PC-9 (cell line): ENCODE measurements at places on chromosomes 2 and 18. TPM values are rescaled to one million over a fixed set of nuclear protein-coding genes. Genes with fewer than 3 reads are reported as not detected.

The CFC1 gene
- total RNA-seq = not detected in 2 replicates

The CACNB4 gene
- total RNA-seq = 0.73 and 0.98 TPM in 2 replicates

The SPATA3 gene
- not detected in 2 replicates for total RNA-seq

The HDAC4 gene
- 61.5 and 79.7 TPM in 2 replicates for total RNA-seq

The MOGAT1 gene
- 0.35 and 0.65 TPM in 2 replicates for total RNA-seq

The C18orf63 gene
- total RNA-seq = not detected in 2 replicates

The EPHA4 gene
- 10.6 and 21.3 TPM in 2 replicates for total RNA-seq

The SCYGR3 gene
- not detected in 2 replicates for total RNA-seq

The COL4A4 gene
- total RNA-seq = 5.6 and 6.0 TPM in 2 replicates

The VWC2L gene
- not detected in 2 replicates for total RNA-seq

The ANKRD30B gene
- not detected in 2 replicates for total RNA-seq

The MAPRE2 gene
- 9.1 and 10.9 TPM in 2 replicates for total RNA-seq

The LRATD1 gene
- 3.8 TPM in 2 replicates for total RNA-seq

The ASIC4 gene
- 0.22 and 0.30 TPM in 2 replicates for total RNA-seq

The MSH2 gene
- 41.7 and 54.2 TPM in 2 replicates for total RNA-seq

The MC2R gene
- total RNA-seq = not detected in 2 replicates

The IL1RL2 gene
- 1.2 and 1.9 TPM in 2 replicates for total RNA-seq

The BCL2L11 gene
- 12.4 and 17.0 TPM in 2 replicates for total RNA-seq

The NT5C1B gene
- not detected in 2 replicates for total RNA-seq

The LTBP1 gene
- total RNA-seq = 10.3 and 10.4 TPM in 2 replicates

The STARD6 gene
- not detected in 2 replicates for total RNA-seq

The C2orf81 gene
- total RNA-seq = 9.8 and 12.0 TPM in 2 replicates

The SLC9A4 gene
- 0.85 and 1.1 TPM in 2 replicates for total RNA-seq

The TTN gene
- not detected in 2 replicates for total RNA-seq

The AOX1 gene
- 4.1 and 5.1 TPM in 2 replicates for total RNA-seq

The C2orf68 gene
- 46.0 and 48.6 TPM in 2 replicates for total RNA-seq

The TMEM163 gene
- 1.4 and 2.4 TPM in 2 replicates for total RNA-seq

The ABCG5 gene
- not detected in 2 replicates for total RNA-seq

The TNFRSF11A gene
- 6.3 and 6.7 TPM in 2 replicates for total RNA-seq

The OBSL1 gene
- total RNA-seq = 110 and 161 TPM in 2 replicates

The SNORC gene
- 10.4 and 20.0 TPM in 2 replicates for total RNA-seq

The GPBAR1 gene
- 0.20 and 0.22 TPM in 2 replicates for total RNA-seq

The CYRIA gene
- 3.9 and 4.0 TPM in 2 replicates for total RNA-seq

The CLHC1 gene
- total RNA-seq = 20.5 and 27.1 TPM in 2 replicates

The ASAP2 gene
- 60.3 and 66.8 TPM in 2 replicates for total RNA-seq

The BCL2 gene
- 2.0 TPM in 2 replicates for total RNA-seq

The TUBA3E gene
- total RNA-seq = not detected in 2 replicates

The PLA2R1 gene
- 0.33 and 0.40 TPM in 2 replicates for total RNA-seq

The DUSP2 gene
- 4.0 and 5.2 TPM in 2 replicates for total RNA-seq

The CCDC141 gene
- total RNA-seq = not detected in 2 replicates

The FEZ2 gene
- total RNA-seq = 33.9 and 36.1 TPM in 2 replicates

The TMSB10 gene
- total RNA-seq = 1,668 and 1,769 TPM in 2 replicates

The ANTXR1 gene
- total RNA-seq = 36.1 and 48.3 TPM in 2 replicates

The SERPINB5 gene
- total RNA-seq = 25.5 and 26.2 TPM in 2 replicates

The RAB17 gene
- 86.3 and 88.1 TPM in 2 replicates for total RNA-seq

The UPP2 gene
- not detected in 2 replicates for total RNA-seq

The LRRC30 gene
- not detected in 2 replicates for total RNA-seq

The VSNL1 gene
- not detected in 2 replicates for total RNA-seq

The COLEC11 gene
- total RNA-seq = 2.4 and 4.6 TPM in 2 replicates

The PRKAG3 gene
- not detected in 2 replicates for total RNA-seq

The PHOSPHO2 gene
- total RNA-seq = 5.3 and 5.9 TPM in 2 replicates

The OLA1 gene
- total RNA-seq = 172 and 263 TPM in 2 replicates

The CAPG gene
- 417 and 428 TPM in 2 replicates for total RNA-seq

The DCDC2C gene
- total RNA-seq = not detected in 2 replicates

The CD207 gene
- not detected in 2 replicates for total RNA-seq

The GPR75 gene
- 1.8 and 3.7 TPM in 2 replicates for total RNA-seq

The KLHL41 gene
- not detected in 2 replicates for total RNA-seq

The MRPL33 gene
- total RNA-seq = 81.9 and 86.3 TPM in 2 replicates

The TEKT4 gene
- 0.15 TPM in 1 of 2 replicates, not detected in the other for total RNA-seq

The UGT1A8 gene
- total RNA-seq = 0.17 and 0.20 TPM in 2 replicates
